Central memory CD4-positive, alpha-beta T cell (primary cell): ENCODE measurements at places on chromosomes 4 and X.

- DNase-seq = no peak
Observed at GRCh38 chr4:67342291-67342690, 203.0 kb downstream of the CENPC start.

DNA sequence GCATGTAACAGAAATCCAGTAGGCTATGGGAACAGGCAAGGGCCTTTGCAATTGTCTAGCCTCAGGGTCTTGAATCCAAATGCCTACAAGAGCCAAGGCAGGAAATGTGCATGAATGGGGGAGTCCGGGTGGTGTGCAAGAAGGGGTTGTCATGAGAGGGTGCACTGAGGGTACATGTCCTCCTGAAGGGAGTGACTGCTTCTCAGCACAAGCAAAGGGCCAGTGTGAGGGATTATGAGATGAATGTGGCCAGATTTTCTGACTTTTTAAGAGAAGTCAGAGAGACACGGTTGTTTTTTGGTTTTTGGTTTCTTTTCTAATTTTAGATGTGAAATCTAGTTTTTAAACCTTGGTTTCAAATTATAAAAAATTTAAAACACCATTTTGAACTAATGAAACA lies 76.5 kb upstream of the LSM6 start:
- no peak for DNase-seq

GRCh38 chr4:147453561-147454141 lies 27.2 kb upstream of the EDNRA start:
- DNase-seq = no peak

DNA sequence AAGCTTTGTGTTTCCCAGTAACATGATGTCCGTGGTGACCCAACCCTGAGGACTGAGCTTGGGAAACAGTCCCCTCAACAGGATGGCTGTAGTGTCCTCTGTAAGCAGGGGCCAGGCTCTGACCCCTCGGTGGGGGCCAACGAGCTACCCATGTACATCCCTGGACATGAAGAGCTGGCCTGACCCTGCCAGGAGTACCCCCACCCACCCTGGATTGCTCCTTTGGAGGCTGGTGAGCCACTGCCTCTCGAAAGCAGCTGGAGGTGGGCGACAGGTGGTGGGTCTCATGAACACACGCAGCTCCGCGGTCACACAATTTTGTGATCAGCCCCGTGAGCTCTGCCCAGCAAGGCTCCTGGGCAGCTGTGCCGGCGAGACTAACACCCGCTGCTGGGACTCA lies 33.5 kb downstream of the NSG1 start:
- DNase-seq = no peak

GRCh38 chrX:106742193-106742592 lies 15.7 kb downstream of the RNF128 start:
- DNase-seq = no peak
